CD14-positive monocyte (primary cell): ENCODE measurements at places on chromosomes 1 and 21.

GRCh38 chr1:61213245-61214011, 131.1 kb downstream of the NFIA start:
- DNase-seq: no peak

GRCh38 chr21:42298237-42298636, 17.0 kb downstream of the TFF3 start:
- DNase-seq: no peak

DNA sequence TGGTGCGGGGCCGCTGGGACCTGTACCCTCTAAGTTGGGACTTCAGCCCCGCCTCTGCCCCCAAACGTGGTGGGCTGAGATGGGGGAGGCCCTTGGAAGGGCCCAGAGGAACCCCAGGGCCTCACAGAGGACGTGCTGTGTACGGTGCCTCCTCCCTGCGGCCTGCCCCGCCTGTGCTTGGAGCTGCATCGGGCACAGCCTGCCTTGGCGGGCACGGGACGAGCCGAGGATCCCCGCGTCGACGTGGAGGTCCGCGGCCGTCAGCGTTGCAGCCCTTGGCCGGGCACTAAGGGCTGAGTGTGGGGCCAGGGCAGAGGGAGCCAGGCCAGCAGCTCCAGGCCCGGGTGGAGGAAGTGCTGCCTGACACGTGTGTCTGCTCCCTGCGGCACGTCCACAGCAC, 43.4 kb downstream of the PRKCZ start:
- no peak for DNase-seq

GRCh38 chr1:204716660-204717059, 31.1 kb upstream of the LRRN2 start:
- DNase-seq: no peak

DNA sequence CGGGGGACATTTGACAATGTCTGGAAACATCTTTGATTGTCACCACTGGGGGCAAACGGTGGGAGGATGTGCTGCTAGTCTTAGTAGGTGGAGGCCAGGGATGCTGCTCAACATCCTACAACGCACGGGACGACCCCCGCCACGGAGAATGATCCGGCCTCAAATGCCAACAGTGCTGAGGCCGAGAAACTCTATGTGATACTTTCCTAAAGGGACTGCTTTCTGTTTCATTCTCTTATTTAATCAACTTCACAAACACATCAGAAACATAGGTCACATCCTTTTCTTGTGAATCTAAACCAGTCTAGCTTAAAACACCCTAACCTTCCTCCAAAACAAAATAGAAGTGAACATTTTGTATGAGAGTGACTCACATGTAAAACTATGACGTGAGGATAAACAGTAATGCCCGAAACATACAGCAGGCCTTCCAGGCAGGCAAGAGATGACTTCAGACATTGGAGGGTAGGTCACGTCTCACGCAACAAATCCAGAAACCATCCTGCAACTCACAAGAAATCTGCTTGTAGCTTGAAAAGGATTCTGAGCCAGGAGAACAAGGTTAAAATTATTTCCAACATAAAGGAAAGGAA, 37.2 kb upstream of the ETS2 start:
- no peak for DNase-seq

- DNase-seq: no peak
Observed at GRCh38 chr1:150596976-150597375, 17.6 kb upstream of the MCL1 start.

GRCh38 chr21:44756423-44757185, 45.0 kb downstream of the UBE2G2 start:
- no peak for DNase-seq

GRCh38 chr1:214213136-214213535, 67.8 kb upstream of the SMYD2 start:
- DNase-seq: no peak

GRCh38 chr1:164876398-164877116, 317.6 kb downstream of the PBX1 start:
- DNase-seq: no peak

- DNase-seq: no peak
Observed at GRCh38 chr1:214551436-214552173, at the start of gene PTPN14. Gene PTPN14 (minus strand): TSS chr1:214551602. CDS start chr1:214464803, 86,799 bp downstream.

DNA sequence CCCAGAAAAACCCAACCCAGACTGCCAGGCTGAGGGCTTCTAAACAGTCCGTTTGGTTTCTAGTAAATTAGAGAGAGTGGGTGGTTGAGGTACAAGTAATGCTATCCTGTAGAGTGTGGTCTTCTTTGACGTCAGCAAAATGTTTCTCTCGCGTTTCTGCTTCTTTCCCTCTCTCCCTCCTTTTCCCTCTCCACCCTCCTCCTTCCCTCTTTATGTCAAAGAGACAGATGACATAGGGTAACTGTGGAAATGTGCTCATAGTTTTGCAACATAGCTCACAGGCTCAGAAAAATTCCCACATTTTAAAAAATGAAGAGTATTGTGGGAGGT, 158.3 kb downstream of the TOMM20 start:
- peak; percentile 78 for DNase-seq

DNA sequence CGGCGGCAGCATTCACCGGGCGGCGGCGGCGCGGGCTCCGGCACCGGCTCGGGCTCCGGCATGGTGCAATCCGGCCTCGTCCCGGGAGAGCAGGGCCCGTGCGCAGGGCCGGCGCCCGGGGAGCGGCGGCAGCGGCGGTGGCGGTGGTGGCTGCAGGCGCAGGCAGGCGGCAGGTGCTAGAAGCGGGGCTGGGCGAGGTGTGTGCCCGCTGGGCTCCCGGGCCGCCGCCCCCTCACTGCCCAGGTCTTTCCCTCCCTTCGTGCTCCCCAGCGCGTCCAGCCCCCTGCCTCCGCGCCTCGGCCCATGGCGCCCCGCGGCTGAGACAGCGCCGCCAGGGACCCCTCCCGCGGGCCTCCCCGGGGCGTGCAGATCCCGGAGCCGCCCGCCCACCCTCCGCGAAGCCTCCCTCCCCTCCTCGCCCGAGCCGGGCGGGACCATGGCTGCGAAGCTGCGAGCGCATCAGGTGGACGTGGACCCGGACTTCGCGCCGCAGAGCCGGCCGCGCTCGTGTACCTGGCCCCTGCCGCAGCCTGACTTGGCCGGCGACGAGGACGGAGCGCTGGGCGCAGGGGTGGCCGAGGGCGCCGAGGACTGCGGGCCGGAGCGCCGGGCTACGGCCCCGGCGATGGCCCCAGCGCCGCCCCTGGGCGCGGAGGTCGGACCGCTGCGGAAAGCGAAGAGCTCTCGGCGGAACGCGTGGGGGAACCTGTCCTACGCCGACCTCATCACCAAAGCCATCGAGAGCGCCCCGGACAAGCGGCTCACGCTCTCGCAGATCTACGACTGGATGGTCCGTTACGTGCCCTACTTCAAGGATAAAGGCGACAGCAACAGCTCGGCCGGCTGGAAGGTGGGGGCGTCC, 492 bp downstream of the FOXO6 start:
- DNase-seq: peak; percentile 33

DNA sequence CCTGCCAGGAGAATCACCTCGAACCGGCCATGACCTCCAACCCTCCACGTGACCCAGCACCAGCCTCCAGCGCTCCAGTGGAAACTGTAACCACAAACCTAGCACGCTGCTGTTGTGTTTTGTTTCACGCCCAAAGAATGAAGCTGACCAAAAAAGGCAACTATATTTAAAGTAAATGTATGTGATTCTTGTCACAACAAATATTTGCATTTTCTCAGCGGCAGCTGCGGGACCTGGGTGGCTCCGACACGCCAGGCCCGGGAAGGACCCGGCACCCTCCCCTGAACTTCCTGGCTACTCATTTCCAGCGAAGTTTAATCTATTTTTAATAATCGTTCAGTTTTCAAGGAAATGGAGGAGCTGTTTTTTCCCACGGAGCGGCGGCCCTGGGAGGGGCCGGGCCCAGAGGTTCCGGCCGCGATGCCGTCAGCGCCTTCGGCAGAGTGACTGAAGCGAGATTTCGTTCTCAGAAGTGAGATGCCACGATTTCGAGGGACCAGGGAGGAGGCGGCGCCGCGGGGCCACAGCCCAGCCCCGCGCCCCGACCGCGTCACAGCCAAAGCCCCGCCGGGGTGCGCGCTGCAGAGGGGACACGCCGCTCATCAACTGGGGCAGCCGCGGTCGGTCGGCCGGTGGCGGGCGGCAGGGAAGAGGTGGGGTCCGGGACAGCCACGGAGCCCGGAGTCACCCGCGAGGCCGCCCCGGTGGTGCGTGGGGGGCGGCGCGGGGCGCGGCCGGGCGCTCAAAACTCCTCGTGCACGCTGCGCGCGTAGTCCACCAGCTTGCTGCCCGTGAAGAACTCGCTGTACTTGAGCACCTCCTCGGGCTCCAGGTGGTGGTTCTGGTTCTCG, 3.0 kb upstream of the TNFRSF4 start:
- no peak for DNase-seq

GRCh38 chr1:31159869-31160611, 79.6 kb downstream of the NKAIN1 start:
- DNase-seq: no peak

- DNase-seq: no peak
Observed at GRCh38 chr1:53519421-53519820, 60.2 kb downstream of the DMRTB1 start.

DNA sequence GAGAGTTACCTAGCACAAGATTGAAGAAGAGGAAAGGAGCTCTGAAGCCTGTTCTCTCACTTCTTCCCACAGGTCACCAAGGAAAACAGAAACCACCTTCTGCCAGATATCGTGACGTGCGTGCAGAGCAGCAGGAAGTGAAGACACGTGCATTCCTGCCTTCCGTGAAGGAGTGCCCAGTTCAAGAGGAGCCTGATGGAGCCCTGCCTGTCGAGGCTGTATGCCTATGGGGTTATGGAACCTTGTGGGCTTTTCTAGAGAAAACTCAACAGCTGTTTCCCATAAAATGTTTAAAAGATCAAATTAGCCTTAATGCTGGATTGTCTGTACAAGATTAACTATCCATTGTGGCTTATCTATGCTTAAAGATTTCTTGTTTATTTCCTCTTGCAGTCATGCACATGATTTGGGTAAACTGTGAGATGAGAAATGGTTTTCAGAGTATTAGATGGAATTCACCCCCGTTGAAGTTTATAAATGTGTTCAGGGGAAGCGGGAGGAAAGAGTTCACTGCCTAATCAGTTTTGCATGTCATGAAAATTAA, 27.8 kb downstream of the NTPCR start:
- peak; percentile 57 for DNase-seq

DNA sequence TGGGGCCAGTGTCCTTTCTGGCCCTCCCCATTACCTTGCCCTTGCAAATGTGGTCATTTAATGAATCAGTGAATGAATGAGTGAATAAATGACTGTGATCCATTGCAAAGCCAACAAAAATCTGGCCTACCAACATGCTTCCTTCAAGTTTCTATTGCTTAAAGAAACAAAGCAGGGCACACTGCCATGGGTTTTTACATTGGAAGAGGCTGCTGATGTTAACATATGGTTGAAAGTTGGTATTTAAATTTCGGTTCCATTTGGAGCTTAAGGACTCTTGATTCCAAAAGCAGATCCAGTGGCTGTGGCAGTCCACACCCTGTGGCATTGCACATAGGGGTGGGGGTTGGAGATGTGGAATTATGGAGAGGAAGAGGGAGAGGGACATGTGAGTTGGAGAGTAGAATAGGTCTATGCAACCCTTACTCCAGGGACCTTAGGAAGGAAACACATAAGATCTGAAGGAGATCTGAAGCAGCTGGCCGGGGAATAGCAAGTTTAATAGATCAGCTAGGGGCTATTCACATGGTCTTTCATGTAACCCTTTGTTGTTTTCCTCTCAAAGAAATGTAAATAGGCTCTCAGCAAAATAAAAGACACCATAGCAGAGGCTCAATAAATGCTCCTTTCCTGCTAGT, 7.2 kb downstream of the ABCA4 start:
- no peak for DNase-seq

DNA sequence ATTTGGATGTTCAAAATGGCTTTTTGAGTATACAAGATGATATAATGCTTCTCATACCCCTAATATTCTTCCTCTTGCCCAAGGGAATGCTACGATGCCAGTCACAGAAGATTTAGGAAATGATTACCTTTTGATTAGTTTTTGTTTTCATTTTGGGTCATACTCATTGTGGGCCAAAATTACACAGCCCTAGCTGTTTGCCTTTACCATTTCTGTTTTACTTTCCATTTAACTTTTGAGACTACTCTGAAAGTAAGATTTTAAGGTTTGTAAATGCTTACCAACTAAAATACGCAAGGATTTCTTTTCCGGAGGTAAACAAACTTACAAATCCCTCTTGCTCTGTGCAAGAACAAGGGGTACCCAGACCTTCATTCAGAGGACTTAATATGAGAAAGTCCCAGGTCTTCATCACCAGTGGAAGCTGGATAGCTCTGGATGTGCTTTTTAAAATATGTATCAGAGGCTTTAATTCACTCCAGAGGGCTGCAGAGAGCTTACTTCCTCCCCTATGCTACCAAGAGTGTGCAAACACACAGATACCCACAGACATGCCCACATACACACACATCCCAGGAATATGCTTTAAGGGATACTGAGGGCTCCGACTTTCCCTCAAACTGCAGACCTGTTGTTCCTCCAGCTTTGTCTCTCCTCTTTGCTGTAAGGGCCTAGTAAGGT, 631.4 kb downstream of the SMYD3 start:
- DNase-seq: no peak

DNA sequence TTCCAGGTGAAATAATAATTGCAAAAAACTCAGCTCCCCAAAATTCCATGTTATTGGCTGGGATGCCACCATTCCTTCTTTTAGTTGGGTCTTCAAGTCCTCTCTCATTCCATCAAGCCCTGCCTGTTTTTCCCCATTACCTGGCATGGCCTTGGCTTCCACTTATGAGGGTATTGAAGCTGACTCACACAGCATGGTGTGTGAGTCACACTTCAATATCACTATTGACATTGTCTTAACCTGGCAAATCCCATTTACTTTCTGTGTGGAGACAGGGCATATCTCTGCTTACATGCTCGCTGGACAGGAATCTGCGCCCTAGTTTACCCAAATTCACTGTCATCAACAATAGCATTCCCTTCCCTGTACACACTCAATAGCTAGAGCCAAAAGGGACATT, 1806.8 kb downstream of the BRINP3 start:
- no peak for DNase-seq

DNA sequence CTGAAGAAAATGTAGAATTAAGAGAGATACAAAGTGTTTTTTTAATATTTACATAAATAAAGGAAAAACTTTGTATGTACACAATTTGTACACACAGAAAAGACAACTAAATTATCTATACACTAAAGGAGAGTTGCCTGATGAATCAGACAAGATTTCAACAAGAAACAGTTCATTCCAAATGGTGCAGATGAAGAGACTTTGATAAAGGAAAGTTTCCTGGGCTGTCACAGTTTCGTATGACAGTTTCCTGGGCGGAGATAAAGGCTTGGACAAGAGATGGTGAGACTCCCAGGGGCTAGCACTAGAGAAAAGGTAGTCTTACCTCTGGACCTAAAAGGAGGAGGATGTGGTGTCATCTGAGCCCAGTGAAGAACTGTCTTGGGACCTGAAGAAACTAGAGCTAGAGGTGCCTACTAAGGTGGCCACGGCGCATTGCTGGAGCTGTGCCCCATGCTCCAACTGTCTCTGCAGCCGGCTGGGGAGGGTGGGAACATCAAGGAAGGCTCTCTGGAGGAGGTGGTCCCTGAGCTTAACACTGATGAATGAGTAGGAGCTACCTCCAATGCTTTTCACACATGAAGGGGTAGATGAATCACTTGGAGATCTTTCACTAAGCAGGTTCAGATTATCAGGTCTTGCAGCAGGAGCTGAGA, 32.2 kb downstream of the ETS2 start:
- DNase-seq: no peak

- DNase-seq: no peak
Observed at GRCh38 chr1:221015159-221015790, 136.0 kb downstream of the HLX start.
